ENCODE measurements at places on chromosomes 12 and 14.

DNA sequence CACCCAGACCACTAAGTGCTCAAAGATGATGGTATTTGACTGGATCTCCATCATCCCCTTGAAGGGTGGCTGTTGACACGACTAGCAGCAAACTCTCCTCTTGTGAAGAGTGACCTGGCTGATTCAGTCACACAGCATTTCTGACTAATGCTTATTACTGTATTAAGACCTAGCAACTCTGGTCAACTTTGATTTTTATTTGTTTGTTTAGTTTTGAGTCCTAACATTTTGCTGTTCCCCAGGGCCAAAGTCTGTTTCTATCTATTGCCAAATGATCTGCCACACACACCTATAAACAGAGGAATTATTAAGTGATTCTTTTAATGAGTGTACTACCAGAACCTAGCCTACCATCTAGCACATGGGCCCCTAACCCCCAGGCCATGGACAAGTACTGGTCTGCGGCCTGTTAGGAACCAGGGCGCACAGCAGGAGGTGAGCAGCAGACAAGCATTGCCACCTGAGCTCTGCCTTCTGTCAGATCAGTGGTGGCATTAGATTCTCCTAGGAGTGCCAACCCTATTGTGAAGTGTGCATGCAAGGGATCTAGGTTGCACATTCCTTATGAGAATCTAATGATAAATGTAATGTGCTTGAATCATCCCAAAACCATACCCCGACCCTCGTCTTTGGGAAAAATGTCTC is 120.0 kb downstream of the RPS6KA5 start:
- no peak for DNase-seq

GRCh38 chr14:69500096-69500495 is 15.6 kb downstream of the PLEKHD1 start:
- DNase-seq: no peak

DNA sequence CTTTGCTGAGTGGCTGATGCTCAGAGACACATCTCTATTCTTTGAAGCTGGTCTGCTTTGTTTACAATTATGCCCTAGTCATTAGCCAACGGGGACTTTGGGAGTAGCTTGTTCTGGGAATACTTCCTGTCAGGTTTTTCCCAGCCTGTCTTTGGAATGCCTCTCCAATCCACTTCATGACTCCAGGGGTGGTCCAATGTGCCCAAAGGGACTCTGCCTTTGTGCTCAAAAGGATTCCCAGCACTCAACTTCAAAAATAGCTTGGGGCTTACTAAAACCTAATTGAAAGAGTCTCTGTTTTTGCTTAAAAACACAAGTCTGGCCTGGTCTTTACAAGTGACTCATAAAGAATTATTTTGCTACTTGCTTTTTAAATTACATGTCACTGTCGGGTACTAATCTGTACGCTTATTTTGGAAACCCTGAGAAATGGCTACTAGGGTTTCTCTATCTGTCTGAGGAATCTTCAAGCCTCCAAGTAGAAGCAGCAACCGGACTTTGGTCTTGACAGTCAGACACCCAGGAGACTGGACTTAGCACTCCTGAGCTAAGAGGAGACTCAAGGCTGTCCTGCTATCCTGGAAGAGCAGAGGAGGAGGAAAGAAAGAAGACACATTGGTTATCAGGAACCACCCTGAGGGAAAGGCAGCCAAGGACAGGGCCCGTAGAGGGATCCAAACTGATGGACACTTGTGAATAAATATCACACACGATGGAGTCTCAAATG is 20.7 kb downstream of the PHLDA1 start:
- DNase-seq: peak; percentile 43

- no peak for DNase-seq
Measured at GRCh38 chr14:88089445-88089844, 84.5 kb downstream of the GPR65 start.

DNA sequence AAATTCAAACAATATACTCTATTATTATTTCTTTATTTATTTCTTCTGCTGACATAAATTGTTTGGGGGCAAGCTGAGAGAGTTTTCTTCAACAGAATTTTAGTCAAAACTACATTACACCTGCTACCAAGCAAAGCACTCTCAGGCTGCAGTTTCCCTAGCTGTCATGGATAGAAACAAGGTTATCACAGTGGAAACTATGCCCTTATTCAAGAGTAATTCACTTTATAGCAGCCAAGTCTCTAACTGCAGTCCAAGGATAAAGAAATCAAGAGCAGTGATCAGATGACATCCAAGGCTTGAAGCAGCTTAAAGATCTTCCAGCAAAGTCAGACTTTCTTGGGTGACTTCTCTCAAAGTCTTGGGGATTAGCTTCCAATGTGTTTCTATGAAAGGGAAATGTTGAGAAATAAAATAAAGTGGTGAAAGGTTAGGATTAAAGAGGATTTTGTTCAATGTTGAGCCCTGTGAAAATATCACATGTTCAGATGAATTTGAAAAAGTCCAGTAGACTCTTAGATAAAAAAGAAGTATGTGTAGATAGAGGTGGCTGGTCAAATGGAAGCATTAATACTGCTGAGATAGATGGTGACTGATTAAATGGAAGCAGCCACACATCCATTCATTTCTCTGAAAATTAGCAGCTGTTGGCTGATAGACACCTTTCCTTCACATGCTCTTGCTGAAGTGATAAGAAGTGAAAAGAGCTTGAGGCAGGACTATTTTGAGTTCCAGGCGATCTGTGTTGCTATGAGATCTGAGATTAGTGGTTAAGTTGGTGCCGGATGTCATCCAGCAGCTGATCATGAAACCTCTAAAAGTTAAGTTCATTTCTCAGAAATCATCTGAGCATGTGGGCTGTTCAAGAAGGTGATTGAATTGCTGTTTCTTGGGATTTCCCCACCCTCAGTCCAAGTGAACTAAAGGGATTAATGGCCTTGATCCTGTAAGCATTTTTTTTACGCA is 257.8 kb upstream of the BTG1 start:
- DNase-seq: no peak

DNA sequence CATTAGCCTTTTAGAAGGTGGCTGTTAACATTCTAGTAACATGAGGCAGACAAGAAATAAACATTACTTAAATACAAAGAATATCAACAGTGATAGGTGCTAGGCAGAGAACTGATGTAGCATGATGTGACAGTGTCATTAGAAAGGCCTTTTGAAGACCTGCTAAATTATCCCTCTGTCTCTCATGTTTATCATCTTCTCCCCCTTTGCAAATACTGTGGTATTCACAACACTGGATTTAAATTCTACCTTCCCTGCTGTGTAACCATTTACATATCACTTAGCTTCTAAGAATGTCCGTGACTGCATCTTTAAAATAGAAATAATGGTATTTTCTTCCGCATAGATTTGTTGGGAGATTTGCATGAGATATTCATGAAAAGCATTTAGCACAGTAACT is 74.4 kb upstream of the CLEC14A start:
- DNase-seq: no peak

GRCh38 chr12:15886372-15887042 is 4.3 kb downstream of the STRAP start:
- no peak for DNase-seq

DNA sequence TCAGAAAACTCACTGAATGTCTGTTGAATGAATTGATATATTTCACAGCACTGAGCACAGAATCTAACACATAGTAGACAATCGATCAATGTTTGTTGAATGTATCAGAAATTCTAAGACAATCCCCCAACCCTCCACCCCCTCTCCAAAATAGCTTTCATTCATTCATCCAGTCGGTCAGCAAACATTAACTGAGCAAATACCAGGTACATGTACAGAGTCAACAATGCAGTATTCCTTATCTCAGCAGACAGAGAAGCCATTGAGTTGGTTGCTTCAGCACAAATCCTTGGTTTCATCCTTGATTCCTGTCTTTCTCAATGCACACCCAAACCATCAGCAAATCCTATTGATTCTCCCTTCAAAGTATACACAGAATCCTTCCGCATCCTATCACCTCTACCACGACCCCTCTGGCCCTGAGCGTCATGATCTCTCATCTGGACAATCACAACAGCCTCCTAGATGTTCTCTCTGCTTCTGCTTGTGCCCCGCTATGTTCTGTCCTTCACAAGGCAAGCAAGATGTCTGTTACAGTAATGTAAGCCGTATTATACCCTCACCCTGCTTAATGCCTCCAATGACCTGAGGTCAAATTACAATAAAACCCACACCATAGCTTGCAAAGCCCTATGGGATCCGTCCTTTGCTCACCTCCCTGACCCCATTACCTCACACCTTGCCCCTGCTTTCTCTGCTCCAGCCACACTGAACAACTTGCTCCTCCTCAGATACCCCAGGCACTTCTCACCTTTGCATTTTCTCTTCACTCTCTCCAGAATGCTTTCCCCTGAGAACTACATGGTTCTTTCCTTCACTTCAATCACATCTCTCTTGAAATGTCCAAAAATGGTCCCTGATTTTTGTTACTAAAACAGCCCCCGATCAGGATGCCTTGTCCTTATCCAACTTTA is 738.1 kb upstream of the TBX3 start:
- DNase-seq: no peak

DNA sequence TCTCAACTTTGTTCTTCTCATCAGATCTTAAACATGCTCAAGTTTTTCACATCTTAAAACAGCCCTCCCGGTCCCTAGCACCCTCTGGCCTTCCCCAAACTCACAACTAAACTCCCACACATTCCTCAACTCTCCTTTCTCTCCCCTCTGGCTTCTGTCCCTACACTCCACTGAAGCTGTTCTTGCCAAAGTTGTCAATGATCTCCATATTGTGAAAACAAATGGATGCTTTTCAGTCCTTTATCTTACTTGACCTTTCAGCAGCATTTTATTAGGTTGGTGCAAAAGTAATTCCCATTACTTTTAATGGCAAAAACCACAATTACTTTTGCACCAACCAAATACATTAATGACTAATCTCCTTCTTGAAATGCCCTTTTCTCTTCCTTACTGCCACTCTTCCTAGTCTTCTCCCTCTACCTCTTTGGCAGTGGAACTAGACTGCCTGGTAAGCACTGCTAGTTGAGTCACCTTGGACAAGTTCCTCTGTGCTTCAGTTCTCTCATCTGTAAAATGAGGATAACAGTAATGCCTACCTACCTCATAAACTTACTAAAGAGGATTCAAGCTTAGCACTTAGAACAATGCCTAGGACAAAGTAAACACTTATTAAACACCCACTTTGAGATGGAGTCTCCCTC is 16.0 kb downstream of the CERS5 start:
- DNase-seq: no peak

GRCh38 chr14:102496958-102497744 is 12.4 kb downstream of the ANKRD9 start:
- no peak for DNase-seq

- DNase-seq: peak; percentile 82
Measured at GRCh38 chr14:37197421-37198272, at the start of gene MIPOL1. TSS of gene MIPOL1 (plus strand) at chr14:37197937. CDS start at chr14:37247889, 49,952 bp downstream.

- no peak for DNase-seq
Measured at GRCh38 chr12:84825149-84825548, 87.5 kb downstream of the SLC6A15 start.
